ENCODE measurements at places on chromosomes 13 and 19. TPM values are rescaled to one million over a fixed set of nuclear protein-coding genes. Genes with fewer than 3 reads are reported as not detected.

Gene TMPRSS9
- total RNA-seq, result 0.04 TPM

Gene FXYD7
- total RNA-seq, result not detected

Gene DAPK3
- total RNA-seq, result 41.9 TPM

Gene SLC5A5
- not detected for total RNA-seq

Gene NDUFB7
- total RNA-seq, result 240 TPM

Gene RFPL4A
- 1.1 TPM for total RNA-seq

Gene MYADM
- total RNA-seq, result 34.1 TPM
